ENCODE measurements at places on chromosomes 11 and 22.

DNA sequence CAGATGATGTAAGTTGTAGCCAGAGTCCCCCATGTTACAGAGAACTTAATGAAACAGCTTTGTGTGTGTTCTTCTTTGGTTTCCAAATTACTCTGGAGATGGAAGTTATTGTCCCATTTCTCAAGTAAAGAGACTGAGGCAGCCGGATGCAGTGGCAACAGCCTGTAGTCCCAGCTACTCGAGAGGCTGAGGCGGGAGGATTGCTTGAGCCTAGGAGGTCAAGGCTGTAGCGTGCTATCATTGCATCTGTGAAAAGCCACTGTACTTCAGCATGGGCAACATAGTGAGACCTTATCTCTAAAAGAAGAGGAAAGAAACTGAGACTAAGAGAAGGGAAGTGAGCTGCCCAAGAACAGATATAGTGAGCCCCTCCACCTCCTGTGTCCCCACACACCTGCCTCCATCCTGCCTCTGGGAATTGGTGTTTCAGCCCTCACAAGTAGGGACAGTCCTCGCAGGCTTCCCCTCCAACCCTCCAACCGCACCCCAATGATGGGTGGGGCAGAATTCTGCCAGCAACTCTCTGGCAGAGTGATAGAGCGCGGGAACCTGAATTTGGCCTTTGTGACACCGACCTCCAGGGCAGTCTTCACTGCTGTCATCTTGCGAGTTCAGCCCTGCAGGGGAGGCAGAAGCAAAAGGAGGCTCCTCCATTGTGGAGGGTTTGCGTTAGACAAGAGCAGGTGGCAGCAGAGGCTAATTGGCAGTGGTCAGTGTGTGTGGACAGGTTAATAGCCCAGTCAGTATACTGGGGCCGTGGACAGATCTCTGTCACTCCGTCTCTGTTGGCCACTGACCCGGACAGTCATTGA is 1.6 kb downstream of the PDXP start:
- DNase-seq, result no peak

- no peak for DNase-seq
Measured at GRCh38 chr22:44188316-44188715, 7.6 kb downstream of the PARVG start.

GRCh38 chr11:100940111-100940510 is 189.5 kb downstream of the PGR start:
- no peak for DNase-seq

GRCh38 chr11:76190376-76190775 is 15.9 kb downstream of the WNT11 start:
- DNase-seq, result no peak

GRCh38 chr11:94727819-94728218 is 40.3 kb upstream of the AMOTL1 start:
- DNase-seq, result no peak

DNA sequence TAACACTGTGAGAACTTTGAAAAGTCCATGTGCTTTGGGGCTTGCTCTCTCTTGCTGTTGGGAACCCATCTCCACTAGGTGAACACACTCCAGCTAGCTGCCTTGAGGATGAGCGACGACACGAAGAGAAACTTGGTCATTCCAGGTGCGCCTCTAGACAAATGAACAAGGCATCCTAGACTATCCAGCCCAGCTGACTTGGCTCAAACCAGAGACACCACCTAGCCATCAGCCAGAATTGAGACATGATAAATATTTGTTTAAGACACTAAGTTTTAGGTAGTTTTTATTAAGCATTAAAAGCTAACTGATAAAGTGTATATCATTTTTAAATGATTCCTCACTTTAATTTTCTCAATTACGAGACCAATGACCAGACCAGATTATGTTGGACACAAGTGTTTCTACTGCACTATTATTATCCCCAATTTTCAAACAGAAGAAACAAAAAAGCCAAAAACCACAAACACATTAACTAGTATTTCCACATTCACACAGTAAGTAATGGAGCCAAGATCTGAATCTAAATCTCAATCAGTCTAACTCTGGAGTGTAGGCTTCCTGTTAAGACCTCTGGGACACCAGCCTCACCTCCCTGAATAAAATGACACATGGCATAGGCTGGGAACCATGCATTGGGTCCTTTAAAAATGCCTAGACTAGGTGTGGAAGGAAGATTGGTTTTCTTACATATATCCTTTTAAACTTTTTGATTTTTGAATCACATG is 70.4 kb downstream of the GDPD4 start:
- DNase-seq, result no peak

- DNase-seq, result no peak
Measured at GRCh38 chr11:101881586-101881985, 33.2 kb upstream of the CEP126 start.

DNA sequence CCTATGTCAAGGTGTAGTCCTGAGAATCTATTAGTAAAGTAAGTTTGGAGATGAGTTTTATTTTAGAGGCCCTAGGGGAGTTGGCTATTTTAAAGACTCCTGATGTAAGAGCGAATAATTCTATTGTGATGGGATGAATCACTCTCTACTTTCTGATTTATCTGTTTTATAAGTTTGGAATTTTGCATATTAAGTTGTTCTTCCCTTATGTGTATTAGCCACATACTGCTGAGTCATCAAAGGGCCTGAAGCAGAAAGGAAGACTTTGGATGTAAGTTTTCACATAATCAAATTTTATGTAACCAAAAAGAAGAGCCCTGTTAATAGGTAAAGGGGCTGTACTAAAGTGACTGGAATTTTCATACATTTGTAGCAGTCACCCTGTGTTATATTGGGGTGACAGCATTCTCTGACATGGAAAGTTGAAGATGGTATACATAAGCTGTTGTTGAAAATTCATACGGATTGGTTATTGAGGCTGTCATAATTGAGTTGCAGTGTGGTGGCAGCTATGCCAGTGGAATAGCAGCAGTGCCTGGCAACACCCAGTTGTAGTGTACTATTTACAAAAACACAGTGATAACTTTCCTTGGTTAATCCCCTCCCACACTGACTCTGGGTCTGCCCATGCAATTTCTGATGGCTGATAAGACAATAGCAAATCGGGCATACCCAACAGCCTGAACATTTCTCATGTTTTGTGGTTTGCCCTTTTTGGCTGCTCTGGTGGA is 90.6 kb upstream of the NTM start:
- no peak for DNase-seq

GRCh38 chr11:69378303-69379141 is 84.6 kb downstream of the MYEOV start:
- DNase-seq, result no peak

DNA sequence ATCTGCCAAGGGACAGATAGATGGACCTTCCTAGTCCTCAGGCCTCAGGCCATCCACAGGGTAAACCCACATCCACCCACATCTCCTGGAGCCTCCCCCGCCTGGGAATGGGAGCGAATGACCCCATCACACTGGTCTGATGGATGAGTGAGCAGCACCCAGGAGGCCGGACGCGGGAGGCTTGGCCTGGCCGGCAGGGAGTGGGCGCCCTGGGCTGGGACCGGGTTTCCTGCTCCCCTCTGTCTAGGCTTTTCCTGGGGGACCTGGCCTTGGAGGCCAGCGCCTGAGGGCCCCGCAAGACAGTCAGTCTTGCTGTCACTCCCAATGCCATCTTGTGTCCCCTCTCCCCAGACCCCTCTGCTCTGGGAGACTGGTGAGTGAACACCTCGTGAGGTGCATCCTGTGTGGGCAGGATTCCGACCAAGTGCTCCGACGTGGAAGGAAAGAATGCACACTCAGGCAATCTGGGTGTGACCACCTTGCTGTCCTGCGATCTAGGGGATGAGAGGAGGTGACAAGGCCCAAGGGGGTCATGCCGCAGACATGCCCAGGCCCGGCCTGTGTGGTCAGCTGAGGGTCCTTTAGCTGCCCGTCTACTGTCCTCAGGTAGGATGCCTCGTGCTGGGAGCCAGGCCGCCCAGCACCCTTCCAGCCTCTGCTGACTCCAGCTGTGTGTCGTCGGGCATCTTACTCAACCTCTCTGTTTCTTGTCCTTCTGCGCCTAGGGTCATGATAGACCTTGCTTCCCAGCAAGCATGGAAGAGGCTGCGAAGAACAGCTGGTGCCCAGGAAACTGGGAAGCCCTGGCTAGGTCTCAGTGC is 26.5 kb upstream of the WNT7B start:
- no peak for DNase-seq

DNA sequence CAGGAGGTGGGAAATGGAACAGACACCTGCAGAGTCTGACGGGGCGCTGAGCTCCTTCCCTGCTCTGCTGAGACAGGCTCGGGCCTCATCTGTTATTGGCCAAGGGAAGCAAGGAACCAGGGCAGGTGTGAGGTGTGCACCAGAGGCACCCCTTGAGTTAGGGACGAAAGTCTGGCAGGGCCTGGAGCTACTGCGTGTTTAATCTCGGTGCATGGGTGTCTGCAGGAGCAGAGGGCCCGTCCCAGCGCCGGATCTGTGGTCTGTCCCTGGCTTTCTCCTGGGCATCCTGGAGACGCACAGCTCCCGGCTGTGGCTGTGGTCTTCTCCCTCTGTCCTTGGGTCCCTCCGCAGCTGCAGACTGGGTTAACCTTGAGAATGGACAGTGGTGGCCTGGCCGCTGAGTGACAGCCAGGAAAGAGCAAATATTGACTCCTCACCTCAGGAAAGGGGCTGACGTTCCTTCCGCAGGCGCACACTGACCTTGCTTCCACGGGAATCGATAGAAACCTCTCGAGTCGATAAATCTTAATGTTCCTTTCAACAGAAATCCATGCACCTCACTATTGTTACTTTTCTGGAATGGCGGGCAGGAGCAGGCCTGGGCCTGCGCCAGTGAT is 975.6 kb downstream of the BRD1 start:
- DNase-seq, result no peak

DNA sequence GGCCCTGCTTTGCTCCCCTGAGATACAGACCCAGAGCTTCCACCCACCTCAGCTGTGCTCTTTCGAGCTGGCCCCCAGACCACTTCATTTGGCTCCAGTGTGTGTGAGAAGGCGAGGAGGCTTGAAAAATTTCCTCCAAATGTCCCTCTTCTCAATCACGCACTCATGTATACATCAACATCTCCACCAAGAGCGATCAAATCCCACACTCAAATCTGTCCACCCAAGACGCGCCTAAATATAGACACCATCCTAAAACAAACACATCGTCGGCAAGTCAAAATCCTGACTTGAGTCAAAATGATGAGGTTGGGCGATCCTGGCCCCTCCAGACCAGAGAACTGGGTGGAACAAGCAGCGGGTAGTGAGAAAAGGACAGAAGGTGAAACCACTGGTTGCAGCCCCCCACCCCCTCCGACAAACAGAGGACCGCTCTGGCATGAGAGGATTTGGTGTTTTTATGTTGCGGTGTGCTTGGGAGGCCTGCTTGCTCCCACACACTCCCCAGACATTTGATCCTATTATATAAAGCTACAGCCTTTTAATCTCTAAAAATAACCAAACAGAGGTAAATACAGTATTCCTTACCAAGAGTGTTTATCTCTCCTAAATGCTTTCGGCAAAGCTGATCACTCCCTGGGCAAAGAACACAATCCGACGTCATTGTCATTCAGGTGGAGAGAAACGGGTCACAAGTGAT is 10.2 kb downstream of the MN1 start:
- DNase-seq, result no peak

- no peak for DNase-seq
Measured at GRCh38 chr11:85694385-85694980, 8.5 kb upstream of the CCDC89 start.

GRCh38 chr11:3614742-3615171 is 27.0 kb downstream of the ART5 start:
- peak; percentile 6 for DNase-seq

DNA sequence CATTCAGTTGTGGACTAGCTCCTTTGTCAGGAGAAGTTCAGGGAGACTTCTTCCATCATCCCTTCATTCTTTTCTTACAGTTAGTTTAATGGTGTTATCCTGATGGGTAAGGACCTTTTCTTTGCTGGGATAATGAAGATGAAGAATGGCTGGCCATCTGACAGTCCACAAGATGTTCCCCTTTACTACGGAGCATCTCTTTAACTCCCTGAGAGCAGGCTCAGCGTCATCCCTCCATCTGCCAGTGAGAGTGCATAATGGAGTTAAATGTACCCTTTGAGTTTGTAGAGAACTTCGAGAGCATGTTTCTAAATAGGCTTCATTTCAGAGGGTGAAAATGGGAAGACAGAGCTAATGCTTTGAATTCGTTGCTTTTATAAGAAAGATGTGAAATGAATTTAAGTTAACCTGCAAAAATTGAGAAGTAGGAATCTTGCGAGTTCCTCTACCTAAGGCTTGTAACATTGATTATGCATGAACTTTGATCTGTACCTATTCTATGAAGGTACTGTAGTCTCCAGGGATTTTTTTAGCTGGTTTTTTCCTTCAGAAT is 1.7 kb downstream of the EP300 start:
- no peak for DNase-seq

GRCh38 chr11:123330948-123331347 is 99.1 kb upstream of the GRAMD1B start:
- DNase-seq, result no peak

- no peak for DNase-seq
Measured at GRCh38 chr22:45452565-45453379, 39.3 kb downstream of the RIBC2 start.

DNA sequence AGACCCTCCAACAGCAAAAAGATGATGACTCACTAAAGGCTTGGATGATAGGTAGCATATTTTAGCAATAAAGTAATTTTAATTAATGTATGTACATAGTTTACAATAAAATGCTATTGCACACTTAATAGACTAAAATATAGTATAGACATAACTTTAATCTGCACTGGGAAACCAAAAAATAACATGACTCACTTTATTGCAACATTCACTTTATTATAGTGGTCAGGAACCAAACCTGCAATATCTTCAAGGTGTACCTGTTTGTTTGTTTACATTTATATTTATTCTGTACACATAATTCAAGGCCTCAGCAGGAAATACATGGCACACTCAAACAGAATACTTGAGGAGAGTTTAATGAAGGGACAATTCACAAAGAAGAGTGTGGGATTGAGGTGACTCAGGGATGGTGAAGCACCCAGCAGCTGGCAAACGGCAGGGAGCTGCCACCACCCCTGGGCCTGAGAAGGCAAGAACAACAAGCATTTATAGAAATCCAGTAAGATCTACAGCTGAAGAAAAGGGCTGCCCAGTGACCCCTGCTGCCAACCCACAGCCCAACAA is 51.5 kb upstream of the POU2AF2 start:
- no peak for DNase-seq

DNA sequence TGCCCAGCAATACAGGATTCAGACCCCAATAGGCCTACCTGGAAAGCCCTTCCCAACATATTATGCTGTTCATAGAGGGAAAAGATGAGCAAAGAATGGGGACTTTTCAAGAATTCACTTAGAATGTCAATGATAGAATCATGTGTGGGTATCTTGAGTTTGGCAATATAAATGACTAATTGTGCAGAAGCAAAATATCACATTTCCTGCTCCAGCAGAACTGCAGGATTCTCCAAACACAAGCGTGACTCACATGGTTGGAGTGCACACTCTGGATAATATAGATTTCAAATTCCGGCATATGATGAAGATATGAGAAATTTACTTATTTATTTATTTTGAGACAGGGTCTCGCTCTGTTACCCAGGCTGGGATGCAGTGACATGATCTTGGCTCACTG is 12.5 kb upstream of the APOL5 start:
- DNase-seq, result no peak

- DNase-seq, result no peak
Measured at GRCh38 chr22:46031965-46032851, 55.2 kb upstream of the WNT7B start.
